ENCODE measurements at places on chromosomes 11 and 22.

GRCh38 chr11:113732092-113732491 lies 26.0 kb upstream of the TMPRSS5 start:
- no peak for DNase-seq

GRCh38 chr11:84396521-84396920 lies 1110.4 kb upstream of the CCDC90B start:
- DNase-seq, result no peak

DNA sequence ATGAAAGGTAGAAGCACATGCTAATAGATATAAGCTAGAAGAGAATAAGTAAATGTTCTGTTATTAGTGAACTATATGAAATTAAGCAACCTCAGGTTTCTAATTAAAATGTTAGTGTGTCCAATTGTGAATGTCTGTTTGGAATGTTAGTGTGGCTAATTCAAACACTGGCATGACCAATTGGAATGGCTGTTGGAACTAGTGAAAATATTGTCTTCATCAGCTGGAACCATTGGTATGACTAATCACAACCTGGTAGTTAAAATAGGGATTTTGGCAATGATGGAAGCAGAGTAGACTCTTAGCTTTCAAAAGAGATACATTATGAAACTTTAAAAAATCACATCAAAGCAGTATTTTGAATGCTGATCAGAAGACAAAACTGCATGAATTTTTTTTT lies 66.8 kb downstream of the CYB5R2 start:
- no peak for DNase-seq

DNA sequence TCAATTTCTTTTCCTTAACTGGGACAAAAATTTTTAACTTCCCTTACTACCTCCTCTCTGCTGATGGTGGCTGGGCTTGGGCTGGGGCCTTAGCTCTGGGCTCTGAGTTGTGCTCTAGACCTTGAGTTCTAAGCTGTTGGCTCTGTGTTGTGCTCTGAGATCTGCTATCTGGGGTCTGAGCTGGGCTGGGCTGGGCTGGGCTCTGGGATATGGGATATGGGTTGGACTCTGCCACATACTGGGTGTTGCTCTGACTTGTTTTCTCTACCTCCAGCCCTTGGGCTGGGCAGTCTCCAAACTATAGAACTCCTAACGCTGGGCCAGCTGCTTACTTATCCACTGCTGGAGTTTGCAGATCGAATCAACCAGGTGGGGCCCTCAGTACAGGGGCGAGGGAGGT lies 41.9 kb downstream of the DNHD1 start:
- no peak for DNase-seq

GRCh38 chr11:64772303-64773018 lies 5.9 kb downstream of the SF1 start:
- DNase-seq, result no peak
